Tibial nerve (tissue), 4 donors: ENCODE measurements at places on chromosomes 1 and 21.
A peak's percentile ranks its signal among the peaks of the same experiment; 100 is the strongest.

- no peak for DNase-seq
Observed at GRCh38 chr1:225670806-225671733, 18.1 kb upstream of the ENAH start.

DNA sequence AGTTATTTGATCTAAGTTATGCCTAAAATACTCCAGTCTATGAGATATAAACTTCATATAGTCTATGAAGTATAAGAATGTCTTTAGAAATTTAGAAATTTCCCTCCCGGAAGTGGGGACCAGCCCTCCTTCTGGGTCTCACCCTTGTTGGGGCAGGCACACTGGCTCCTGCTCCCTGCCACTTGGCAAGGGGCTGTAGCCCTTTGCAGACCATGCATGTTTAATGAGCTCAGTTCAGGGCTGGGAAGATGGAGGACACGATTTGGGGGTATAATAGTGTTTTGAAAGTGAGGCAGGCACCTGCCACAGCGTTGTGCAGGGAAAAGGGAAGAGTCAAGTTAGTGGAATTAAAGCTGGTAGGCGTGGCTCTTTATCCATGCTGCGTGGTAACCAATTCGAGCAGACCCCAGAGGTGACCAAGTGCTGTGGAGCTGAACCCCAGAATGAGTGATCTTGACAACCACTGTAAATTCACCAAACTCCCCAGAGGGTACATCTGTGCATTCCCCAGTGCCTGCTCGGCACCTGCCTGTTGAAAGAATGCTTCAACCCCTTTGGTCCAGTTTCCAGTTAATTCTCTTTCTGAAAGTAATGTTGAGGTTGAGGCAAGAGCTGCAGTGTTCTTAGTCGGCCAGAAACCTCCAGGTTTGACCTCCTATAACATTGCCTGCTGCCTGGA, 79.6 kb downstream of the DOP1B start:
- no peak for DNase-seq

GRCh38 chr1:54842206-54842915, 41.2 kb upstream of the TTC22 start:
- DNase-seq, result no peak

GRCh38 chr1:3186526-3186921, 117.5 kb downstream of the PRDM16 start:
- peak; percentile 63 for DNase-seq

GRCh38 chr1:193111641-193112090, 6.5 kb upstream of the GLRX2 start:
- peak; percentile 35 for DNase-seq

DNA sequence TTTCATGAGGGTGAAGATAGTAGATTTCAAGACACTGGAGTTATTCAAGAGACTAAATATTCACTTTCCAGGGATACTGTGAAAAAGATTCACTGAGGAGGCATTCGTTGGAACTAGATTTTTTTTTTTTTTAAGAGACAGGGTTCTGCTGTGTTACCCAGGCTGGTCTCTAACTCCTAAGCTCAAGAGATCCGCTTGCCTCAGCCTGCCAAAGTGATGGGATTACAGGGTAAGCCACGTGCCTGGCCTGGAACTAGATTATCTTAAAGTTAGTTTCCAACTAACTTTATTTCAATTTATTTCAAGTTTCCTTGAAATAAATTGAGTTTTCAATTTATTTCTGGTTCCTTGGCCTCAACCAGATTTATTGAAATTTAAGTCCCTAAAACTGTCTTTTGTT, 24.3 kb upstream of the MCL1 start:
- DNase-seq, result no peak

DNA sequence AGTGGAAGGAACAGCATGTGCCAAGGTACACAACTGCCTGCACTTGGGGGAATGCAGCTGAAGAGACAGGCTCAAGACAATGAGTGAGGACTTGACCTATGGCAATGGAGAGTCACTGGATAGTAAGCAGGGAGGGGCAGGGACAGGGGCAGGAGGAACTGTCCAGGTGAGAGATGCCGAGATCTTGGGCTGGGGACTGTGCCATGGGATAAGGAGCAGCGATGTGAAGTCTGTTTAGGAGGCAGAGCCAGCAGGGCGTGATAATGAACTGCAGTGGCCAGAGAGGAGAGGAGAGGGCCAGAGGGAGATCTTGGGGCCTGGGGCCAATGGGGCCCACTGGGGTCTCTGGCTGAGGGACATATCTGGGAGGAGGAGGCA, 17.8 kb upstream of the EPB41 start:
- DNase-seq, result no peak

DNA sequence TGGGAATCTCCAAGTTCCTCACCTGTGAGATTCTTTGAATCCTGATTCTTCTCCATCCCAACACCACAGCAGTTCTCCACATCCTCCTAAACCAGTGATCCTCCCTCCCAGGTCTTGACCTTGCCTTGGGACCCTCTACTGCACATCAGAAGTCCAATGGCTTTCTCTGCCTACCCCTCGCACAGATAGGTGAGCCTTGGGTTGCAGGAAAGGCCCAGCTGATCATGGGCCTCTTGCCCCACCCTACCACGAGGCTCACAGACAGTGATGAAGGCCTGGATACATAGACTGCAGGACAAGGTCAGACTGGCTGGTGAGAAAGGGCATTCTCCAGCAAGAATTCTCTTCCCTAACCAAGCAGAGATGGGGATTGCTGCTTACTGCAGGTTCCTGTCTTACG, 825 bp downstream of the FABP3 start:
- no peak for DNase-seq

DNA sequence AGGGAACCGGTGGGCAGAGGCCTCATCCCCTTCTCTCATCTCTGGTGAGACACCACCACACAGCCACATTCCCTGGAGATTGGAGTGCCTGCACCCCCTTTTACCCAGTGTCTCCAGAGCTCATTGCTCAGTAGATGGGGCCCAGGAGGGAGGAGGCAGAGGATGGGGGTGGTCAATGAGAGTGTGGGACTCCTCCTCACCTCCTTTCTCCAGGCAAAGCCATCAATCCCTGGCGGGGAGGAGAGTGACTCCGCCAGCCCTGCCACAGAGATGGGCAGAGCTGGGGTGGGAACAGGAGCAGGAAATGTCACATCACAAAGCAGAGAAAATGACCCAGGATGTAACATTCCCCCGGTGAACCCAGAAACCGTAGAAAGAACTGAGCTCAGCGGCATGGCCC, 117.2 kb downstream of the MATN1 start:
- no peak for DNase-seq

DNA sequence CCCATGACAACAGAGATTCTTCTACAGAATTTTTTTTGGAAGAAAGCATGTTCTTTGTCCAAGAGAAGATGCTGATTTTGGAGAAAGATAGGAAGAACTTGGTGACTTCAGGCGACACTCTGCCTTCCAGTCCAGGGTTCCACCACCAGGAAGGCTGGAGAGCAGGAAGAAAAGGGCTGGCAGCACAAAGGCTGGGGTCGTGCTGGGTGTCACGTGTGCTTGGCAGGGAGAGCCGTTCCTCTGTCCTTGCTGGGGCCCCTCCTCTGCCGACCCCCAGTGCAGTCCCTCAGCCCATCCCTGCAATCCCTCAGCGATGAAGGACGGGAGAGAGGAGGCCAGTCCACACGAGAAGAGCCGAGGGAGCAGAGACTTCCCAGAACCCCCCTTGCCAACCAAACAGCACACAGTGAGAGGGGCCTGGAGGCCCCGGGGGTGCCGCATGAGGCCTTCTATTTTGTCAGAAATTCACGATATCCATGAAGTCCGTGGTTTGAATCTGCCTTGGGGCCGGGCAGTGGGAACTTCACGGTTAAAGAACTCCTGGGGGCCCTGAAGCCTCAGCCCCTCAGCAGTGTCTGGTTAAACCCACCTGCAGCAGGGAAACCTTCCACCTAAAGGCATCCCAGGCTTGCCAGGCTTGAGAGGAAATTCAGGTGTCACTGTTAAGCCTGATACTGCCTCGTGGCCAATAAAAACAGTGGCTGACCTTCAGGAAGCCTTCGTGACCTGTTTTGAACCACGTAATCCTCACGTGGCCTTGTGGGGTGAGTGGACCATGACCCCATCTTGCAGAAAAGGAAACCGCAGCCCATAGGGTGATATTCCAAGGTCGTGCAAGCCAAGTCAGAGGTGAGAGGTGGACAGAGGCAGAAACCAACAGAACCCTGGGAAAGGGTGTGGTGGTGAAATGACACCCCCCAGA, 3.4 kb downstream of the KRTAP10-12 start:
- DNase-seq, result no peak

DNA sequence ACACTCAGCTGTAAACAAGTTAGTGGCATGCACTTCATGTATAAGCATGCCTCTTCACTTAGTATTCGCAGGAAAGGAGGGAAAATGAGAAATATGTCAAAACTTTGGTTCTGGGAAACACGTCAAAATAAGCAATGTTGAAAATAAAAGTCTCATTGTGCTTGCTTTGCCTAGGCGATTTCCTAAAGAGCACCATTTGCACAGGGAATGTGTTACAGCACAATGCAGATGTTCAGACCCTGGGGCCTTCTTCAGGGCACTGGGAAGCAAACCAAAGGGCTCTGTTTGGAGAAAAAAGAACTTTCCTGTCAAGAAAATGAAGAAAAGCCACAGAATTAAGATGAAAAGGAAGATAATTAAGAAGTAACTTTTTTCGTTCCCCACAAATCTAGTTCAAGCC, 98.6 kb upstream of the PLD5 start:
- DNase-seq, result no peak

GRCh38 chr1:248824301-248824700, 1.4 kb downstream of the SH3BP5L start:
- DNase-seq, result no peak

DNA sequence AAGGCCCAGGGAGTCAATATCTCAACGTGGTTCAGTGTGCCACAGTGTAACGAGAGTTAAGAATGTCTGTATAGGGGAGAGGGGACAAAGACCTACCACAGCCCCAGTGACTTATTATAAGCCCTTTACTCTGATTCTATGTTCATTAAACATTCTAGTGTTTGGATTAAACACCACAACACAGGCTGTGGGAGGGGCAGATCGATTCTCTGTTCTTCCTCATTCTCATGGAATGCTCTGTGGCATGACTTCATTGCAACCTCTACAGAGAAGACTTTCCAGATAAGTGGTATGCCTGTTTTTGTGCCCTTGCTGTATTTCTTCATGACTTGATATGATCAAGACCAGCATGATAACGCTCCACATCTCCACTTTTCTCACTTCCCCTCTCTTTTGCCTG, 39.0 kb upstream of the CD5L start:
- no peak for DNase-seq

GRCh38 chr1:184163674-184164465, 112.3 kb downstream of the TSEN15 start:
- no peak for DNase-seq

DNA sequence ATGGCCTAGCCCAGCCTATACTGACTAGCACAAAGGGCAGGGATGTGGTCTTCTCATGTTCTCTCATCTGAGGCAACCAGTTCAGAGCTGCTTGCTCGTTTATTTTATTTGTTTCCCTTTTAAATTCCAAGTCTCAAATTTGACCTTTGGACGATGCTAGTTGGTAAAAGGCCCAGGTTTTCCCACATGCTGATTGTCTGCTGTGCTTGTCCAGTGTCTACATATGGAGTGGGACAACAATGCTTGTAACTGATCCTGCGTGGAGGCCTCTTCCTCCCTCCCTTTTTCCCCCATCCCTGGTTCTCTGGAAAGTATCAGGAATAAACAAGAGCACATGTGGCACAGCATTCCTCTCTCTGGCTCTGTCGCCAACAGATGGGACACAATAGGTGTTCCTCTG, 34.0 kb upstream of the BEND5 start:
- no peak for DNase-seq

DNA sequence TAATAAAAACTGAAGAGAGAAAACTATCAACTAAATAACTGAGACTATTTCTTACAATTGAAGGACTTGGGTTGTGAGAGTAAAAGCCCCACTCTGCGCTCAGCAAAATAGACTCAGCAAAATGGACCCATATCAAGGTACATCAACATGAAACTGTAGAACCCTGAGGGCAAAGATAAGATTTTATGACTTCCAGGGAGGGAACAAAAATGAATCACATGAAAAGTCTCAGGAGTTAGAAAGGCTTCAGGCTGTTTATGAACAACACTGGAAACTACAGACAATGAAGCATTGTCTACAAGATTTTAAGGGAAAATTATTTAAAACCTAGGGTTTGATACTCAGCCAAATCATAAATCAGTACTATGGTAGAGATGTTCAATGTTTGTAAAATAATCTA, 434.3 kb downstream of the PTPRC start:
- DNase-seq, result no peak
